GM23248 (cell line): ENCODE measurements at places on chromosomes 5 and 9.

DNA sequence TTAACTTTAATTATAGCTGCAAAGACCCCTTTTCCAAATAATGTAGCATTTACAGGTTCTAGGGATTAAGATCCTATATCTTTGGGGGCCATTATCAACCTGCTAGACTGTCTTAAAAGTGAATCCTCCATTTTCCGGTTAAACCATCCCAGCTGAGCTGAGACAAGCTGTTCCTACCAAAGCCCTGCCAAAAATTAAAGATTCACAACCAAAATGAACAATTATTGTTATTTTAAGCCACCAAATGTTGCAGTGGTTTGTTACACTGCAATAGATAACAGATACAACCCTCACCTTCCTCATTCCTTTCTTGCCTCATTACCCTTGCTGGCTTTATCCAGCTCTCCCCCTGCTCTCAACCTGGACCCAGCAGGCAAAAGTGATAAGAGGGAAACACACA, 343.4 kb downstream of the CDK5RAP2 start:
- no peak for DNase-seq

DNA sequence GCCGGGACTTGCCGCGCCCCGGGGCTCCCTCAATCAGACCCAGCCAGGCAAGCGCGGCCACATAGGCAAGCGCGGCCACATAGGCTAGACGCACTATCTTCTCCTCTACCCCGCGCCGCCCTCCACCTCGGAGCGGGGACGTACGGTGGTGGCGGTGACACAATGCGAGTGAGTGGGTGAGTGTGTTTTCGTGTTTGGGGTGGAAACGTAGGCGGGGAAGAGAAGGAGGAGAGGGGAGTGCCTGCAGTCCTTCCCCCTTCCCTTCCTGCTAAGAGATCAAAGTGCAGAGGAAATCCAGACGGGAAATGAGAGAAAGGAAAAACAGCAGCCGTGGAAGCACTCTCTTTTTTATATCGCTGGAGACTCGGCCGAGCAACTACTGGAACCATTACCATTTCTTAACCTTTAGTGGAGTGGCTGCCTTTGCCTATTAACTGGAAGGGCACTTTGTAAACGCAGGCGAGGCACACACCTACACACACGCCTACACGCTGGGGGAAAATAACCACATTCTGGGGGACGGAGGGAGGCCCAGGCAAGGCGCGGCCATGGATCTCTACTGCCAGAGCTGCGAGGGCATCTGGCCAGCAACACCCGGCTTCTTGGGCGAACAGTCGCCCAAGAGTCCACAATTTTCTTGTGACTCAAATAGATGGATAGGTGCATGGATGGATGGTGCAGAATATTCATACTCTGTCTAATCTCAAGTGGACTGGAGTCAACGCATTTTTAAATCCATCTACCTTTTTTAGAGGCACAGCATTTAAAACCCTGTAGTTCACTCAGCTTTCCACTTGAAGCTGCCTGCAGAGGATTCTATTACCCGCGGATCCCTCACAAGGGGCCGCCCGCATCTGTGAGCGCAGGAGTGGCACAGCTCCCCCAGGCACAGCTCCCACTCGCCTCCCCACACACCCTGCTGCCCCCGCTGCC, 2.1 kb downstream of the EDIL3 start:
- DNase-seq: peak; percentile 47

GRCh38 chr5:66151030-66151429, 6.9 kb downstream of the SREK1 start:
- peak; percentile 36 for DNase-seq

- peak; percentile 88 for DNase-seq
Observed at GRCh38 chr9:115157245-115157674, 39.3 kb upstream of the TNC start.

DNA sequence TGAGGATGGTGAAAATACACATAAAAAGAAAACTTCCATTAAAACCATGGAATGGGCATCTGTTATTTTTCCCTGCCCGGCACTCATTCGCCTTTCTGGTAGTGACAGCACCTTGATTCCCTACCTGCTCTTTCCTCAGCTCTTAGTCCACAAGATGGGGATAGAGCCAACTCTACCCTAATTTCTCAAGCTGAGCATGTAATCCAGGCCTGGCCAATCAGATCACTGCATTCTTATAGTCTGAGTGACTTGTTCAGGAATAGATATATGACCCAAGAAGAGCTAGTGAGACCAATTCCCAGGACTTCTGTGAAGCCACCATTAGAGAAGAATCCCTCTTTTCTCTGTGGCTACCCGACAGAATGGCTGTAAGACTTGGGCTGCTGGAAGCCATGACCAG, 58.1 kb downstream of the TSSK1B start:
- no peak for DNase-seq
